ENCODE measurements at places on chromosomes 2 and 18.

DNA sequence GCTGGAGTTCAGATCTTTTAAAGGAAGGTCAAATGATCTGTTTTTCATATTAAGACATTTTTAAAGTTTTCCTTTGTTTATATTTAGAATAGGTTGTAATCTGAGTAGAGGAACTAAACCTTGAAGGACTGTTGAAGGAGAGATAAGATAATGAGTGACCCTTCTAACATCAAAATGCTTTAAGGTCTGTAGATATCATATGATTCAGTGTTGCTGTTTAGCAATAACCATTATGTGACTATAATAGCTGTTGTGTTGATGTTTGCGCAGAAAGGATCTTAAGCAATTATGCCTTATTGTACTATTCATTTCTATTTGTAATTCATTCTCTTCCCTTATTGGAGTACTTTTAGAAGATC lies 60.0 kb downstream of the SLC16A14 start:
- no peak for DNase-seq

DNA sequence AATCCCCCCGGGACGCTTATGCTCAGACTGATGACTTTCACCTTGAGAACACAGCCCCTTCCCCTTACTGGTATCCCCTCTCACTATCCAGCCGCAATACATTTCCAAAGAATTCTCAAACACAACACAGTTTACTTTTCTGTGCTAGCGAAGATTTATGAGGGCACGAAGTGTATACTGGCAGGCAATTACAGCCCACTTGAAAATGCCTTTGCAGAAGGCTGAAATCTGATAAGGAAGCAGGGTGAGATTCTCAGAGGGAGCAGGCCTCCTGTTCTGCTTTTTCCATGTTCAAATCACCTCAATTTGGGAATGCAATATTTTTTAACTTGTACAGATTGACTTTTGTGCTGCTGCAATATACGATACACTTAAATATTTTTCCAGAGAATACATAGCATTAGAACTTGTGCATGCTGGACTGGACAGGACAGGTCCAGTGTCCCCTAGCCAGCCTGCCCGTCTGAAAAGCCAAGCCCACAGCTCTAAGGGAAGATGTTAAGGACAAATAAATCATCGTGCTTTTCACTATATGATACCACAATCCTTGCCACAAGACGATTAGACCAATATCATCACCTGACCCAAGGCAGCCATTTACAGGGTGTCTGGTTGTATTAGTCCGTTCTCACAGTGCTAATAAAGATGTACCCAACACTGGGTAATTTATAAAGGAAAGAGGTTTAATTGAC lies 262.1 kb downstream of the EPHA4 start:
- no peak for DNase-seq

GRCh38 chr2:163210430-163210918 lies 371.9 kb upstream of the KCNH7 start:
- DNase-seq = no peak

- DNase-seq = no peak
Observed at GRCh38 chr2:86570059-86570458, 6.8 kb upstream of the CHMP3 start.
